Left lung (tissue), 14 donors: ENCODE measurements at places on chromosomes 1 and 21.

- DNase-seq, result no peak
Measured at GRCh38 chr1:236114076-236114747, 28.1 kb upstream of the GPR137B start.

- DNase-seq, result no peak
Measured at GRCh38 chr1:4634793-4635406, 19.5 kb upstream of the AJAP1 start.

DNA sequence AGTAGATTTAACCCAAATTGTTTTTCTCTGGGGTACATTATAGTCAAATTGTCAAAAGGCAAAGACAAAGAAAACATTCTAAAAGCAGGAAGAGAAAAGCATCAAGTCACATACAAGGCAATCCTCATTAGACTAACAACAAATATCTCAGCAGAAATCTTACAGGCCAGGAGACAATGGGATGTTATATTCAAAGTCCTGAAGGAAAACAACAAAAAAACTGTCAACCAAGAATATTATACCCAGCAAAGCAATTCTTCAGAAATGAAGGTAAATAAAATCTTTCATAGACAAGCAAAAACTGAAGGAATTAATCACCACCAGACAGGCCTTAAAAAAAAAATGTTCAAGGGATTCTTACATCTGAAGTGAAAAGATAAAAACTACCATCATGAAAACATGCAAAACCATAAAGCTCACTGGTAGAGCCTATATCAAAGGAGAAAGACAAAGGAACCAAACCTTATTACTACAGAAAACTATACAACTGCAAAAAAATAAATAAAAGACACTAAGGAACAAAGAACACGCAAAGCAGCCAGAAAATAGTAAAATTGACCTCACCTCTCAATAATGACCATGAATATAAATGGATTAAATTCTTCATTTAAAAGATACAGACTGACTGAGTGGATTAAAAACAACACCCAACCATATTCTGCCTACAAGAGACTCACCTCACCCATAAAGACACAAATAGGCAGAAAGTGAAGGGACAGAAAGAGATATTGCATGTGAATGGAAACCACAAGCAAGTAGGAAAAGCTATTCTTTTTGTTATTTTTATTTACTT is 113.8 kb upstream of the ZC3H11B start:
- no peak for DNase-seq

GRCh38 chr1:23596382-23597358 is 37.4 kb upstream of the ID3 start:
- no peak for DNase-seq

DNA sequence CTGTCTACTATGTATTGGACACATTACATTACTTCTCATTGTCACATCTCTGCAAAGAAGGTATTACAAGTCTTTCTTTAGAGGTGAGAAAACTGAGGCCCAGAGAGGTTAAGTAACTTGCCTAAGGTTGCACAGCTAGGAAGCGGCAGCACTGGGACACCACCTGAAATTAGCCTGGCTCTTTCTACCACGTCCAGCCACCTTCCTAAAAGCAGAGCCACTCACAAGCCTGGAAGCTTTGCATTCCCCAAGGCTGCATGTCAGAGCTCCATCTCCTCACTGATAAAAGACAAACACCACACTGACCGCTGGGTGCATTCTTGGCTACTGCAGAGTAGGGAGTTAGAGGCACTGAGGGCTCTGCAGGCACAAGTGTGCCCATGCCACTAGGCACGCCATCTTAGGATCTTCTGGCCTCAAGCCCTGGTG is 2.4 kb downstream of the CD247 start:
- DNase-seq, result no peak
